ENCODE measurements at places on chromosomes 5 and 9.

GRCh38 chr5:96962540-96962991 lies 26.7 kb downstream of the LNPEP start:
- no peak for DNase-seq

DNA sequence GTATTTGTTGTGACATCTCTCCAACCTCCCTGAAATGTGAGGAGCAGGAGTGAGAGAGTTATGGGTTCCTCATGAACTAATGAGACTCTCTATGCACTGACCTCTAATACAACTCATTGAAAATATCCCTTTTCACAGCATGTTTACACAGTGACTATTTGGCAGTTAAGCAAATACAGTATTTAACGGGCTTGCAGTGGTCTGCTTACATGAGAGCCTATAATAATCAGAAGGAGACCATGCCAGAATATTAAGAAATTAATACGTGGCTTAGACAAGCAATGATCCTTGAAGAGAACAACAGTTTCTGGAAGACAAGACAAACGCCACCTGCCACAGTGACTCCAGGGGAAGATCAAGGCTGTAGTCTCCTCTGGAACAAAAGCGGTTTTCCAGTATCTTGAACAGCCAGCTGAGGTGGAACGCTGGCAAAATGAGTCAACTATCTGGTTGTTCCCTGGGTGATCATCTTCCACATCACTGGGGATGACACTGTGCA lies 424.5 kb downstream of the DMAC1 start:
- no peak for DNase-seq

GRCh38 chr9:109409773-109410397 lies 88.2 kb downstream of the PTPN3 start:
- DNase-seq, result no peak

GRCh38 chr9:90854637-90855175 lies 53.1 kb downstream of the SYK start:
- DNase-seq, result no peak

GRCh38 chr5:68000805-68001204 lies 214.8 kb upstream of the PIK3R1 start:
- DNase-seq, result no peak

DNA sequence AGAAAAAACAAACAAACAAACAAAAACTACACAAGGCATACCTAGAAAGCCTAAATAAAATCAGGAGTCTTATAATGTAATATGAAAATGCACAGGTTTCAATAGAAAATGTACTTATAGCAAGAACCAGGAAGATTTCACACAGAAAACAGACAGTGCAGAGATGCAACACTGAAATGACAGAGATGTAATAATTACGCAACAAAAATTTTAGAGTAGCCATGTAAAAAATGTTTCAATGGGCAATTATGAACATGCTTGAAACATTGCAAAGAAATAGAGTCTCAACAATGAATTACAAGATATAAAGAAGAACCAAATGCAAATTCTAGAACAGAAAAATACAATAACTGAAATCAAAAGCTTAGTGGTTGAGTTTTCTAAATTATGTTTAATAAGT lies 405.9 kb downstream of the PLK2 start:
- DNase-seq, result no peak

DNA sequence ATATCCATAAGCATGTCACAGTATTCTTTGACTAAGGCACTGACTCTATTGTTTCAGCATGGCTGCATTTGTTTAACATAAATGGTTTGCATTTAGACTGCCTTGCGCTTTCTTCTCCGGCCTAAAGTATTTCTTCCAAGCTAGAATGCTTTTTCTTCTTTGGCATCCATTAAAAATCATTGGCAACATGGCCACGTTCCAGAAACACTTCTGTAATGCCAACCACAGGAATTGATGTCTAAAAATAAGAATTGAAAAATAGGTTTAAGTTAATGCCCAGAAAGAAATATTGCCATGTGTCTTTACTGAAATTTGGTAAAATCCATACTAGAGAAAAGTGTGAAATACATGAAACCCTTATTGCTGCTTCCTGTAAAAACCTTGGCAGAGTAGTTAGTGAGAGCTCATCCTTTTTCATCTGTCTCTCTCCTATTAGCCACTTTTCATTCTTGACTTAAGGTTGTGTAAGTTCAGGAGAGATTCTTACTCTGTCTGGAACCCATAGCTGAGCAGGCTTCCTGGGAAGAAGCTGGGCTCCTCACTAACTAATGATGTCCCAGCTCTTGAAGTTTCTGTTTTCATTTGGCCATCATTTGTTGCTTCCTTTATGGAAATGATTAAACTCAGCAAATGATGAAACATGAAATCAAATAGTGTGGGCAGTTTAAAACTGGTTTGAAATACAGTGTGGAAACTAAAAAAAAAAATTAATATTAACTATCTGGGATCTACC lies 58.2 kb upstream of the RPS23 start:
- DNase-seq, result no peak

DNA sequence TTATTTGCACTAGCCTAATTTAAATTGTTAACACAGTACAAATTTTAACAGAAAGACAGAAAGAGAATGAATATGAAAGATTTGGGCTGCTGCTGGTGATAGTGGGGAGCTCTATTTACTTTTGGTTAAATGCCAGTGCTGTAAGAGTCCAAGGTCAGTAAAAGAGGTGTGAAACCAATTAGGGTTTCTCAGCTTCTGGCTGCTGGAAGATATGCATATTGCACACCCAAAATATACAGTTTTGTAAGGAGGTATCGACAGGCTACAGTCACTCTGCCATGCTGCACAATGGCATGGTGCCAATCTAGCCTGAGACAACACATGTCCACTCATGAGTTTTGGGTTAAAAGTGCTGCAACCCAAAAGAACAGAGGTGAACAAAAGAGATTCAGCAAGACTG lies 79.3 kb downstream of the PPP2R2B start:
- DNase-seq, result no peak

GRCh38 chr5:125011947-125012346 lies 265.5 kb upstream of the ZNF608 start:
- no peak for DNase-seq

GRCh38 chr5:54930736-54931135 lies 54.7 kb downstream of the ESM1 start:
- no peak for DNase-seq

DNA sequence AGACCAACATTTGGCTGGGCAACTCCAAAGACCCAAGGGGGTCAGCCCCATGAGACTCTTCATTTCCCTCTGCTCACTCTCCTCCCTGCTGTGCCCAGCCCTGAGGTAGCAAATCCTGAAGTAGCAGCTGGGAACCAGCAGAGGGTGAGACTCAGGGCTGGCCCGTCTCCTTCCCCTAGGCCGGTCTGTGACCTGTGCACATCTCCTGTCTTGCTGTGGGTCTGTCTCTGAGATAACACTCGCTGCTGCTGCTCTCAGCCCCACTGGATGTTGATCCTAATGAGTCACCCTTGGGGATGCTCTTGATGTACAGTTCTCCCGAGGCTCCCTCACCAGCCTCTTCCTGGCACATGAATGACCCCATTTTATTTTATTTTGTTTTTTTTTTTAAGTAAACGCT lies 7.3 kb upstream of the OR2V1 start:
- DNase-seq, result no peak

DNA sequence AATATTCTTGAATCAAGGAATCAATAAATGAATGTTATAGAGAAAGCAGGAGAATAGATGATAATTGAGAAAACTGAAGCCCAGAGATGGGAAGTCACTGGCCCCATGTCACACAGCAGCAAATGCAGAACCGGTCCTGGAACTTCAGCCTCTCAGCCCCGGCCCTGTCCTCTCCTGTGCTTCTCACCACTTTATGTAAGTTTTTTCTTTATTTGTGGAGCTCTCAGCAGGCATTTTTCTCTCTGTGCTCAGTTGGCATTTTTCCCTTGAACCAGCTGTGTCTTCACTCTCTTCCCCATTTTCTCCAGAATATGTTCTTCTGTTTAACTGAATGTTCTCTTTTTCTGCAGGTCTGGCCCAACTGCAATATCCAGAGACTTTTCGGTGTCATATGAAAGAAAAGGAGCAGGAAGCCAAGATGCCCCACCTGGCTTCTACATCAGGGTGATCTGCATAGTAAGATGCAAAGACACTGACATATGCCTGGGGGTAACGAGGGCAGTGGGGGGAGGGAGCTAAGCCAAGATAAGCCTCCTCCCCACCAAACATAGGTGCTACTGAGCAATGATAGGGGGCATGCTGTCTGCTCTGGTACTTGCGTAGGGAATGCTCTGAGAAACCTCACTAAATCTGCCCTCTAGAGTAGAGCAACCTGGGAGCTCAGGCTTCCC lies 12.8 kb upstream of the LCP2 start:
- no peak for DNase-seq

GRCh38 chr5:14809369-14810155 lies 62.0 kb downstream of the ANKH start:
- peak; percentile 47 for DNase-seq

DNA sequence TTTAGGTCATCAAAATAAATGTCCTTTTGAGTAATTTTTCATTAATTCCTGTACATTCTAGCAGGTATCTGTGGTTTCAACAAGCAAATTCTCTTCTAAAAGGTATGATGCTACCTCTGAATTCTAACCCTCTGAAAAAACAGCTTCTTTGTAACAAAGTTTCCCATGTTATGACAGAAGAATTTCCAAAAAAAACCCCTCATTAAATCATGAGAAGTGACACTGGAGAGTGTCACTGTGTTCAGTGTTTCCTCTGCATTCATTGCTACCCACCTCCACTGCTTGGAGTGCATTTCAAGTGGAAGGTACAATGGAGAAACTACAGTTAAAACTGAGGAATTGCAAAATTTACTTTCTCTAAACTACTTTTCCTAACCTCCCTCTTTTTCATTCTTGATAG lies 10.1 kb downstream of the CDKN2A start:
- DNase-seq, result no peak

DNA sequence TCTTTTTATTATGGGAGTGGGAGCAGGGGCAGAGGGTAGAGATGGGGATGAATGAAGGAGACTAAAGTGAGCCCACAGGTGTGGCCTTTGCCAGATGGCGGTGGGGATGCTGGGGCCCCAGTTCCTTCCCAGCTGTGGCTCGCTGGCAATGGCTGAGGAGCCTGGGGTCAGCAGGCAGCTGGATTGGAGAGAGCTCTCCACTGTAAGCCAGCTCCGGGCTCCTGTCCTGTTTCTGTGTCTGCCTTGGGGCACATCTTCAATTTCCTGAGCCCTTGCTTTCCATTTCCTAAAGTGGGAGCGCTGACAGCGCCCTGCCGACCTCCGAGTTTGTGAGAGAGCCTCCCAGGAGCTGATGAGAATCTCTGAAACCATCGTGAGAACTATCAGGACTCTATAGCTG lies 75.6 kb upstream of the SPRY4 start:
- no peak for DNase-seq

DNA sequence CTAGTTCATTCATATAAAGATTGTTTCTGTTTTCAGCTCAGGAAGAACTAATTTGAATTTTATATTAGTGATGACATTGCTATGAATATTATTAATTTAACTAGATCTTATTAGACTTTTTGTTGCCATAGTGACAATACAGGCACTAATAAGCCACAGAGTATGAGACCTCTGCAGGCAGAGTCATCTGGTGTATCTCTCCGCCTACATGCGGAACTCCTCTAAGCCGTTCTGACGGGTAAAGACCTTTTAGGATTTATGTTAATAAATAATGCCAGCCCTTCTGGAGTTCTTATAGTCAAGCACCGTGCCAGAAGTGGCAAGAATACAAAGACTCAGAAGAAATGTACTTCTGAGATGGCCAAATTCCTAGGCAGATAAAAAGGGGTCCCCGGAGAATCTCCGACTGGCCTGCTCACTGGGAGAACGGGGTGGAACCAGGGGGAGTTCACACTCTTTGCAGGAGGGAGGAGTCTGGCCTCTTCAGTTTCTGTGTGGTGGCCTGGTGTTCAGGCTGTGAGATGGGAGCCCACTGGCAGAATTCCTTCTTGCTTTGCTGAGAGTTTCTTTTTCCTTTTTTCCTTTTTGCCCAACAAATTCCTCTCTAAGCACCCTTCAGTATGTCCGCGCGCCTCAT lies 85.1 kb upstream of the IL12B start:
- no peak for DNase-seq

GRCh38 chr9:91577633-91578061 lies 154.0 kb upstream of the NFIL3 start:
- DNase-seq, result no peak

DNA sequence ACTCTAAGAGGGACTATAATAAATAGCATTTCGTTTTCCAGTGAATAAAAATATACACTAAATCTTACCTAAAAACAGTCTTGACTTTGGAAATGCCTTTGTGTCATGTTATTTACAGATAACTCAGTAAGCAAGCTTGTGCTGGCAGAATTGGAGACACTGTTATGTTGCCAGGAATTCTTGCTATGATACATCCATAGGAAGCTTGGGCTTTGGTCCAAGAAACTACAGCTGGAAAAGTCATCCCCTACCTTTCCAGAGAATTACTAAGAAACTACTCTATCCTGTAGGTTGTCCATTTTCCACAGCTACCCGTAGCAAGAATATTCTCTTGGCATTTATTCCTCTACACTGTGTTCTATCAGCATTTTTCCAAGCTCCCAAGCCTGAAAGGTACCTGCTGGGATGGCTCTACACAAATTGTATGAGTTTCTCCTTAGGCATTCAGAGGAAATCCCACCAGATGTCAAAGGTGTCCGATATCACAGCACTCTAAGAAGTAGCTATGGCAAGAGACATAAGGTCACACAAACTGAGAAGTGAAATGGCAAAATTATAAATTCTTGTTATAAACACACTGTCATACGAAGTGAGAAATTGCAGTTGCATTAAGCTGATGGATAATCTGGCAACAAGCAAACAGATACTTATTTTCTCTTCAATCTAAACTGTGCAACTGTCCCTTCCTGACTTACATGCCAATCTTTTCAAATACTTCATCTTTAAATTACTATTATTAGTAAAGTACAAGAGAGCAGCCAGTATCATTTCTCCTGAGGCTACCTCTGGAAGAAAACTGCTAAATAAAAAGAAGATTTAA lies 68.5 kb downstream of the MCTP1 start:
- DNase-seq, result no peak

DNA sequence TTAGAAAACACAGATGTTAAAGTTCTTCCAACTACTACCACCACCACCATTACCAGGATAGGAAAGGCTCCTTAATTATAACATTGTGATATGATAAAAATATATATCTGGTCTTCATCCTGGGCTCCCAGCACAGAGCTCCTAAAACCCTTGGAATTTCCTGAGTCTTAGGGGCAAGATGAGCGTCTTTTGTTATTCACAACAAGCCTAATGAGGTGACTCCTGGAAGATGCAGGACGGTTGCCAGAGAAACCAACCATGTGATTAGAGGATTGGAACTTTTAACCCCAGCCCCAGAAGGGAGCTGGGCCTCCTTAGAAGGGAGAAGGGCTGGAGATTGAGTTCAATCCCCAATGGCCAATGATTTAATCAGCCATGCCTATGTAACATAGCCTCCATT lies 148.0 kb upstream of the ADRA1B start:
- DNase-seq, result no peak

GRCh38 chr5:8981016-8981415 lies 564.9 kb downstream of the SEMA5A start:
- DNase-seq, result no peak

- no peak for DNase-seq
Measured at GRCh38 chr5:76290321-76290757, 112.7 kb upstream of the IQGAP2 start.
